ENCODE measurements at places on chromosomes 3 and 15.

DNA sequence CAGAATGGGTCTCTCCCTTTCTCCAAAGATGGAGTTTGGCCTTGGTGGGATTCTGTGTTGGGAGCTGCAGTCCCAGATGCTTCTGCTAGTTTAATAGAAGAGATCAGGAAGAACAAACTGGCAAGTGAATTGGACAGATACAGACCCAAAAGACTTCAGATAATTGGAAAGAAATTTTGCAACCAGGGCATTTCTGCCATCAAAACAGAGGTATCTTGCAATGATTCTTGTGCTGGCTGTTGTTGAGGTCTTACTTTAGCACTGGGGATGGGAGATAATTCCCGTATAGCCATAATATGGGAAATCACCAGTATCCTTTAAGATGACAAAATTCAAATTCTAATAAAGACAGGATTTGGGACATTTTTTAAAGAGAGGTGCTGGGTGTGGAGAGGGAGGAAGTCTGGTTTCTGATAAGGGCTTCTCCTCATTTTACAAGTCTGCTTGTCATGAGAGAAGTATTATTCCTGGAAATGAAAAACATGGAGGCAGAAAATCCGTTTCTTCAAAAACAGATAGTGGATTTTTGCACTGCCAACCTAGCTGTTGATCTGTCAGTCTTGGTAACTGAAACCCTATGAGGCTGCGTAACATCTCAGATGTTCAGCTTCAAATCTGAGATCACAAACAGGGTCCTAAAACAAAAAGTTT, 40.1 kb downstream of the FNDC3B start:
- peak; percentile 56 for DNase-seq

- no peak for DNase-seq
Measured at GRCh38 chr3:138060792-138061191, 50.8 kb downstream of the CLDN18 start.

DNA sequence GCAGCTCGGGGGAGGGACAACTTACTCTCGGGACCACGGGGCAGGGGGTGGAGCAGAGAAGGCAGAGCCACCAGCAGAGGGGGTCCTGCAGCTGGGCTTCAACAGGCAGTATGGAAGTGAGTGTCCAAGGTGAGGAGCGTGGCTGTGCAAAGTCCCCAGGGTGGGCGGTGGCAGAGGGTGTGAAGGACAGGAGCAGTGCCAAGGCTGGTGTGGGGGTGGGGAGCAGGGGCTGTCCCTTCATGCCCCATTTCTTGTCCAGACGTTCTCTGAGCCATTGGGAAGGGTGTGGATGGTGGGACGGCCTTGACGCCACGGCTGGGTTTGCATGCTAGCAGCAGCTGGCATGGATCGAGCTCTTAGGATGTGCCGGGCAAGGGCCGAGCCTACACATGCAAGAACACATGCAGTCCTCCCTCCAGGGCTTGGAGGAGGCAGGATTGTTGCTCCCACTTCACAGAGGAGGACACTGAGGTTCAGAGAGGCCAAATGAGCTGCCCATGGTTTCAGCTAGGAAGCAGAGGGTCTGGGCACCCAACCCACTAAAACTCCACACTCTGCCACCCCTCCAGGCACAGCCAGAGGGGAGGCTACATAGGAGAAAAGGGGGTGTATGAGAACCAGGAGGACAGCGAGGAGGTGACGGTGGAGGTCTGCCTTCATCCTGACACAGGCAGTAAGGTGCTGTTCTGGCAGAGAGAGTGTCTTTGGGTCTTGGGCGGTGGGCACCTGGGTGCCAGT, 93.6 kb downstream of the TBC1D2B start:
- DNase-seq: no peak

GRCh38 chr15:90104551-90104950, 2.3 kb upstream of the IDH2 start:
- no peak for DNase-seq

GRCh38 chr3:46521096-46521495, 23.3 kb downstream of the RTP3 start:
- DNase-seq: no peak

GRCh38 chr15:39555885-39556284, 25.0 kb upstream of the THBS1 start:
- no peak for DNase-seq

- no peak for DNase-seq
Measured at GRCh38 chr15:82970078-82970686, 15.8 kb upstream of the RAMAC start.

DNA sequence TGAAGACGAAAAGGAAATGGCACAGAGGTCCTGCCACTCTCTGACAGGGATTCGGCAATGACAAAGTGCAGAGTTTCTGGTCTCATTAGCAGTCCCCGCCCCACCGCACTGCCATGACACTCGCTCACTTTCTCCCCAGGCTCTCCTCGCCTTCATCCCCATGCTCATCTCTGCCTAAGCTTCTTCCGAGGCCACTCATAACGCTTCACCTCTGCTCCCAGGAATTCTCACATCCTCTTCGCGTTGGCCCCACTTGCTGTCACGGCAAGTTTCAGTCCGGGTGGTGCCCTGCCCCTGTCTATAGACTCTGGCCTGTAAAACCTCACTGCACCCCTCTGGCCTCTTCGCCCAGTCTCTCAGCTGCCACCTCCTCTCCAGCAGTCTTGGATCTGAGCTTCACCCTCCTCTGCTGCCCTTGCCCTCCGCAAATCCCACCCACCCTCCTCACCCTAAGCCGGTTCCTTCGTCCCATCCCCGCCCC, 654 bp downstream of the RUBCN start:
- DNase-seq: peak; percentile 49

- DNase-seq: no peak
Measured at GRCh38 chr3:31502803-31503221, 29.9 kb upstream of the STT3B start.

GRCh38 chr3:39144748-39145380, 8.5 kb downstream of the CSRNP1 start:
- DNase-seq: no peak

GRCh38 chr15:70257573-70258248, 160.0 kb upstream of the TLE3 start:
- DNase-seq: no peak

- no peak for DNase-seq
Measured at GRCh38 chr3:8560366-8561007, 58.9 kb downstream of the LMCD1 start.

DNA sequence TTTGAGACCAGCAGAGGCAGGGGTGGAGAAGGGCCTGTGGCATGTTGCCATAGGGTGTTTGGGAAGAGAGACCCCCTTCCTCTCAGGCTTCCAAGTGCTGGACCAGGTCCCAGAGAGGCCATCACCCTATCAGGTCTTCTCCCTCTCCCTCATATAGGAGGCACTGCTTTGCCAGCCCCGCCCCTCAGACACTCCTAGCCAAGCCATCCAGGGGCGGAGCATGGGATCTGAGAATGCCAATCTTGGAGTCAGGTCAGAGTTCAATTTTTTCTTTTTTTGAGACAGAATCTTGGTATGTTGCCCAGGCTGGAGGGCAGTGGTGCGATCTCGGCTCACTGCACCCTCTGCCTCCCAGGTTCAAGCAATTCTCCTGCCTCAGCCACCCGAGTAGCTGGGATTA, 32.7 kb downstream of the CRABP1 start:
- DNase-seq: no peak

- DNase-seq: no peak
Measured at GRCh38 chr15:29734917-29735572, 87.2 kb downstream of the TJP1 start.
